ENCODE measurements at places on chromosomes 2 and 18. TPM values are rescaled to one million over a fixed set of nuclear protein-coding genes. Genes with fewer than 3 reads are reported as not detected.

L3MBTL4 gene
- total RNA-seq: 15.2 TPM

ALK gene
- total RNA-seq: not detected

DNA sequence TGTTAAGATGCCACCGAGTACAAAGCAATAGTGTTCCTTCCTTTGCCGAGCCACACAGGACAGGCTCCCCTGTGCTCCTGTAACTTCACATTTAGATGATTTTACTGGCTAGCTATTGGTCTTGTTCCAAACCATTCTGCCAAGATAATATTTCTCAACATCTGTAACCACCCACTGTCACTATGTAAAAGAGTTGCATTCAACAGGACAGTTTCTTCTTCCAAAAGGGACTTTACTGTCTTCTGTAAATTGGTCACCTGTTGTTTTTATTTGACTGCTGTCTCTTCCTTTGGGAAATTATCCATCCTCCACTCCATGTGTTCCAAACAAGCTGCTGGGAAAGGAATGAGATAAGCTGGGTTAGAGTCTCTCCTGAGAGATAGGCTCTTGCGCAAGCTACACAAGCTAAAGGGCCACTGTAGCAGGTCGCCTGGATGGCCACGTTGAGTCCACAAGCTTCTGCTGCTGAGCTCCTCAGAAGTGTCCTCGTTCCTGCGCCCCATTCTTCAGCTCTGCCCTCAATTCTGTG lies 14.4 kb upstream of the BZW1 start:
- no peak overlapping the region for H3K4me3 ChIP-seq
- H3K36me3 ChIP-seq: no peaks in the 10 kb centered on the region
- no peaks in the 10 kb centered on the region for H3K27me3 ChIP-seq
- no peaks in the 10 kb centered on the region for H3K4me1 ChIP-seq
- DNase-seq: no peak
- no peak overlapping the region for H3K27ac ChIP-seq

GRCh38 chr2:151336863-151337371 lies 20.5 kb upstream of the TNFAIP6 start:
- no peaks in the 10 kb centered on the region for H3K4me1 ChIP-seq
- no peaks in the 10 kb centered on the region for H3K36me3 ChIP-seq
- no peak overlapping the region for H3K27ac ChIP-seq
- H3K27me3 ChIP-seq: no peaks in the 10 kb centered on the region
- no peak for DNase-seq

CDH19 gene
- total RNA-seq: not detected

DNA sequence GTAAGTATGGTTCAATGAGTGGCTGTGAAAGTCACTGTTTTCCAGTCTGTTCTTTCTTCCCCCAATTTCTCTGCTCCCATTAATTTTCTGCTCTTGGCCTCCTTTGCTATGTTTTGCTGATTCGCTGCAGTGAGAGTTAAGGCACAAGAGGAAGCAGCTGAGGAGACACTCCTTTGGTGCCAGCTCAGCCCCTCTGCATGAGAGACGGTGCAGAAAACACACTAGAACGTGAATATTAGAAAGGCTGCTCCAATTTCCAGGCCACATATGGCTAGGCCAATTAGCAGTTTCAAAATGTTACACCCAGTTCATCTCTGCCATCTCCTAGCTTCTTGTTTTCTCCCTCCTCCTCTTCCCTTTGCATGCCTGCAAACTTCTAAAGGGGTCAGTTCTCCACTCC lies 38.9 kb downstream of the AKAIN1 start:
- no peak for DNase-seq
- no peaks in the 10 kb centered on the region for H3K27me3 ChIP-seq
- no peaks in the 10 kb centered on the region for H3K36me3 ChIP-seq
- H3K27ac ChIP-seq: no peak overlapping the region

DNA sequence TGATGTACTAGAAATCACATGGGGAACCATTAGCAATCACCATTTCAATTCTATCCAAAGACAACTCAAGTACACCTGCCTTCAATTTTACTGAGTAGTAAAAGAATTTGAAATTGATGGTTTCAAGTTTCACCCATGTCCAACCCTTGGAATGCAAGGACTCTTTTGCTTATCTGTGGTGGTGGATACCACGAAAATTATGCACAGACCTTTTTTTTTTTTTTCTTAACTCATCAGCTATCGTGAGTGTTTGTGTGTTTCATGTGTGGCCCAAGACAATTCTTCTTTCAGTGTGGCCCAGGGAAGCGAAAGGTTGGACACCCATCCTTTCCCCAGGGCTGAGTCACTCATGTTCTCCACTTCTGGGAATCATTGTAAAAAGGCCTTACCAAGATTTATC lies 23.1 kb downstream of the ID2 start:
- no peak overlapping the region for H3K4me3 ChIP-seq
- H3K36me3 ChIP-seq: no peaks in the 10 kb centered on the region
- H3K27ac ChIP-seq: no peak overlapping the region

- no peaks in the 10 kb centered on the region for H3K4me1 ChIP-seq
- no peaks in the 10 kb centered on the region for H3K36me3 ChIP-seq
- H3K27me3 ChIP-seq: no peaks in the 10 kb centered on the region
- DNase-seq: no peak
- no peak overlapping the region for H3K27ac ChIP-seq
Measured at GRCh38 chr2:48738806-48739205, 16.7 kb downstream of the LHCGR start.

DNA sequence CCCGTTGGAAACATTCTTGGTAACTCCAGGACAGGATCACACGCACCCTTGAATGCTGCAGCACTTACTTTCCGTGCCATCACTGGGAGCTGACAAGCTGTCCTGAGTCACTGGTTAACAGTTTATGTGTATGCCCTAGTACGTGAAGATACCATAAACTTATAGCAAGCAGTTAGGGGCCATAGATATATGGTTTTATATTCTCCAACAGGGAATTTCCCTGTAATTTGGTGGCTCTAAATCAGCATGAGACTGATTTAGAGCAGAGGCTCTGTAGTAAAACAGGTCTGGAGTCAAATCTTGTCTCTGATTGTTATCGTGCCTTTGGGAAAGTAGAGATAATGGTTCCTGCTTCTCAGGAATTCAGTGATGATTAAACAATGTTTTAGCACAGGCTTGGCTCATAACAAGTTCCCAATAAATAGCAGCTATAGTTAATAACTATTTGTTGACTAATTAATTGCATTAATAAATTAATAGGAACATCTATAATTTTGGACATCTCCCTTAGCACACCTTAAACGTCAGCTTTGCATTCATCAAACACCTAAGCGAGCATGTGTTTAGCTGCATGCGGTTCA lies 215.2 kb downstream of the VAPA start:
- no peak overlapping the region for H3K4me3 ChIP-seq
- H3K36me3 ChIP-seq: no peaks in the 10 kb centered on the region
- no peak for DNase-seq
- H3K27ac ChIP-seq: no peak overlapping the region
- H3K27me3 ChIP-seq: no peaks in the 10 kb centered on the region
- no peaks in the 10 kb centered on the region for H3K4me1 ChIP-seq

DNA sequence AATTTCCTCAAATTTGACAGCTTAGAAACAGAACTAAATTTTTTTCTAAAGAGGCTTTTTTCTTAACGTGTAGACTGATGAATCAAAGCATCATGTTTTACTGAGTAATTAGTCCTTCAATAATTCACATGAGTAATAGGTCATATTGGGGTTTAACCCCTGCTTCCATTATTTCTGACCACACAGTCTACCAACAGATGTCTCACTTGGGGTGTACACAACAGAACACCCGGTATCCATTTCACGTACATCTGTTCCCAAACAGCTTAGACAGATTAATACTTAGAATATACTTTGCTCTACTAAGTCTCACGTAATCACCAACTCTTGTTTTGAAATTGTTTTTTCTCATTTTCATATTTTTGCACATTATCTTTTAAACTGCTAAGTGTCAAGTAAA lies 14.8 kb downstream of the CERKL start:
- H3K27ac ChIP-seq: peak overlapping the region; percentile 89
- H3K36me3 ChIP-seq: no peaks in the 10 kb centered on the region
- H3K4me1 ChIP-seq: peaks cover 81% of the 10 kb centered on the region
- DNase-seq: peak; percentile 63
- H3K27me3 ChIP-seq: no peaks in the 10 kb centered on the region

DNA sequence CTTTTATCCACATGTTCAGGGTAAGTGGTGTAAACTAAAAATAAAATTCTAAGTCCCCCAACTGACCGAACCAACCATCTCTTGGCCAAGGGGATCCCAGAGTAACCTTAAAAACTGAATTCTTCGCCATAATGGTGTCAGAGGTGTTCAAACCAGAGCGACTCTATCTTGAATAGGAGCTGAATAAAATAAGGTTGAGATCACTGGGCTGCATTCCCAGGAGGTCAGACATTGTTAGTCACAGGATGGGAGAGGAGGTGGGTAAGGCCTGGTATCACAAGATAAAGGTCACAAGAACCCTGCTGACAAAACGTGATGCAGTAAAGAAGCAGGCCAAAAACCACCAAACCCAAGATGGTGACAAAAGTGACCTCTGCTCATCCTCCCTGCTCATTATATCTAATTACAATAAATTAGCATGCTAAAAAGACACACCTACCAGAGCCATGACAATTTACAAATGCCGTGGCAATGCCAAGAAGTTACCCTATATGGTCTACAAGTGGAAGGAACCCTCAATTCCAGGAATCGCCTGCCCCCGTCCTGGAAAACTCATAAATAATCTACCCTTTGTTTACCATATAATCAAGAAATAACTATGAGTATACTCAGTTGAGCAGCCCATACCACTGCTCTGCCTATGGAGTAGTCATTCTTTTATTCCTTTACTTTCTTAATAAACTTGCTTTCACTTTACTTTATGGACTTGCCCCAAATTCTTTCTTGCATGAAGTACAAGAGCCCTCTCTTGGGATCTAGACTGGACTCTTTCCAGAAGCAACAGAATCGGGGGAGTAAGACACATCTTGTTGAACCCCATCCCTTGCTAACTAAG lies 302.4 kb downstream of the STK39 start:
- DNase-seq: no peak
- no peaks in the 10 kb centered on the region for H3K27me3 ChIP-seq
- H3K4me3 ChIP-seq: no peak overlapping the region
- no peak overlapping the region for H3K27ac ChIP-seq

DNA sequence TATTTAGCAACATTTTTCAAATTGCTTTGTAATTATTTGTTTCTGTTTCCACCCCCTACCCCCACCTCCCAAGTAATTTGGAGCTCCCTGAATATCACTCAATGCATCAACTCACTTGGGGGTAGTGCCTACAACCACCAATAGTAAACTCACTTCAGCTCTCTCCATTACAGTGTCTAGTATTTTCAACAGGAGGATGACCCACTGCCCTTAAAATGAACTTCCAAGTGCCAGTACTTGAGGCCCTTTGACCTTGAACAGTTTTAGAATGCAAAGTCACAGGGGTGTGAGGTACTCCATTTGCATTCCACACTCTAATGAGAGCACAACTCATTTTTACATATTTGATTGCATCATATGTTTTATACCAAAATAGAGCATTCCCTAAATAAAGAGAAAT lies 523.0 kb downstream of the ERBB4 start:
- H3K36me3 ChIP-seq: no peaks in the 10 kb centered on the region
- H3K4me3 ChIP-seq: no peak overlapping the region
- H3K4me1 ChIP-seq: no peaks in the 10 kb centered on the region

DNA sequence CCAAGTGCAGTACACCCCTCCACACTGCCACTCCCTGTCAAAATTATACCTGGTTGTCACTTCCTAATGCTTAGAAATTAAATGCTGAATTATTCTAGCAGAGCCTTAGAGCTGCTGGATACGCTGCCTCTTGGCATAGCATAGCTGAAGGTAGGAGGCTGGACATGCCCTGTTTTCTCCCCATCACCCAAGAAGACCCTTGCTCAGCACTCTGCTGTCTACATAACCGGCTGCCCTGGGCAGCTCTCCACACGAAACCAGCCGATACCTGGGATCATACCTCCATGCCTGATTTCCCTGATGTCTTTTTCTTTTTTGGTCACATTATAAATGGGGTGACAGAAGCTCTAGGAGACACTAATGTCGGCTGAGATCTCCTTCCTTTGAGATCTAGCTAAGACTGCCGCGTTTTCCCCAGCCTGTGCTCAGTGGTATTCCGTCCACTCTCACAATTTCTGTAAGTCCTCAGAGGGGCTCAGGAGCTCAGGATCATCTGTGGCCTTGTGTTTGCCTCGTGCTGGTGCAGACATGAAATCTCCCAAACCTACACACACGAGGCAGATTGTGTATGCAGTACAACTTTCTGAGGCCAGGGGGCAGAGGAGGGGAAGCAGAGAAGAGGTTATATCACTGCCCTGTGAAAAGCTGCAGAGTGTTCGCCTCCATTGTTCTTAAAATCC lies 13.5 kb upstream of the ZAP70 start:
- H3K4me3 ChIP-seq: no peak overlapping the region
- DNase-seq: peak; percentile 84
- H3K36me3 ChIP-seq: no peaks in the 10 kb centered on the region
- no peaks in the 10 kb centered on the region for H3K27me3 ChIP-seq
- H3K27ac ChIP-seq: no peak overlapping the region

DNA sequence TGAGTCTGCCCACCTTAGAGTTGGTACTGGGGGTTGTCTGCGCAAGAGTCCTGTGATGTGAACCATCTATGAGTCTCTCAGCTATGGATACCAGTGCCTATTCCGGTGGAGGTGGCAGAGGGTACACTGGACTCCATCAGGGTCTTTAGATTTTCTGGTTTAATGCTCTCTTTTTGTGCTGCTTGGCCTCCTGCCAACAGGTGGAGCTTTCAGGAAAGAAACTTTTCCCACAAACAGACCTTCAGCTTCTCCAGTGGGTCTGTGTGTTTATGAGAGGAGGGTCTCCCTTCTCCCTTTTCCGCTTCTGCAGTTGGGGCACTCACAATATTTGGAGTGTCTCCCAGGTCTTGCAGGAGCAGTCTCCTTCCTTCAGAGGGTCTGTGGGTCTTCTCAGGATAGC lies 1721.9 kb upstream of the SLC39A10 start:
- H3K27me3 ChIP-seq: no peaks in the 10 kb centered on the region
- H3K4me1 ChIP-seq: no peaks in the 10 kb centered on the region
- H3K36me3 ChIP-seq: no peaks in the 10 kb centered on the region

FAP gene
- total RNA-seq: not detected

GRCh38 chr2:120791962-120792297 lies 56.3 kb downstream of the GLI2 start:
- H3K4me1 ChIP-seq: no peaks in the 10 kb centered on the region
- H3K27me3 ChIP-seq: no peaks in the 10 kb centered on the region
- no peak overlapping the region for H3K27ac ChIP-seq
- no peak overlapping the region for H3K4me3 ChIP-seq
- no peak for DNase-seq

DNA sequence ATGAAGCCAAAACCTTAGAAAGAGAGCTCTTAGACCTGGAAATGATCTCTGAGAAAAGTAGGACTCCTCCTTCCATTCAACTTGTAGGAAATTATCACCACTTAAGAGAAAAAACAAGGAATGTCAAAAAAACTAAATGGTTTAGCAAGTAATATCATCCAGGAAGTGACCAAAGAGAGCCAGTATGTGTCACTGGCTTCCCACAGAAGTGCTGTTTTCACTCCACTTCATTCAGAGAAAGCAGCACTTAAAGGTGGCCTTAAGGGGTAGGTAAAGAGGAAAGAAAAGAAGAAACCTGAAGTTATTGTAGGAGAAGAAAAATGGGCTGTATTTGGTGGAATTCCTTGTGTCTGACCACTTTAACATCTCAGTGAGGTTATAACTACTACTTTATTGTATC lies 414.4 kb upstream of the ETAA1 start:
- no peak overlapping the region for H3K4me3 ChIP-seq
- H3K27ac ChIP-seq: no peak overlapping the region
- no peaks in the 10 kb centered on the region for H3K36me3 ChIP-seq
- DNase-seq: no peak

POTEJ gene
- total RNA-seq: not detected

- H3K4me1 ChIP-seq: no peaks in the 10 kb centered on the region
- no peaks in the 10 kb centered on the region for H3K36me3 ChIP-seq
- no peak overlapping the region for H3K4me3 ChIP-seq
- no peaks in the 10 kb centered on the region for H3K27me3 ChIP-seq
- no peak overlapping the region for H3K27ac ChIP-seq
Measured at GRCh38 chr18:28357766-28358401, 181.0 kb upstream of the CDH2 start.
